Caco-2 (cell line): ENCODE measurements at places on chromosomes 7 and 10. TPM values are rescaled to one million over a fixed set of nuclear protein-coding genes. Genes with fewer than 3 reads are reported as not detected.

DNA sequence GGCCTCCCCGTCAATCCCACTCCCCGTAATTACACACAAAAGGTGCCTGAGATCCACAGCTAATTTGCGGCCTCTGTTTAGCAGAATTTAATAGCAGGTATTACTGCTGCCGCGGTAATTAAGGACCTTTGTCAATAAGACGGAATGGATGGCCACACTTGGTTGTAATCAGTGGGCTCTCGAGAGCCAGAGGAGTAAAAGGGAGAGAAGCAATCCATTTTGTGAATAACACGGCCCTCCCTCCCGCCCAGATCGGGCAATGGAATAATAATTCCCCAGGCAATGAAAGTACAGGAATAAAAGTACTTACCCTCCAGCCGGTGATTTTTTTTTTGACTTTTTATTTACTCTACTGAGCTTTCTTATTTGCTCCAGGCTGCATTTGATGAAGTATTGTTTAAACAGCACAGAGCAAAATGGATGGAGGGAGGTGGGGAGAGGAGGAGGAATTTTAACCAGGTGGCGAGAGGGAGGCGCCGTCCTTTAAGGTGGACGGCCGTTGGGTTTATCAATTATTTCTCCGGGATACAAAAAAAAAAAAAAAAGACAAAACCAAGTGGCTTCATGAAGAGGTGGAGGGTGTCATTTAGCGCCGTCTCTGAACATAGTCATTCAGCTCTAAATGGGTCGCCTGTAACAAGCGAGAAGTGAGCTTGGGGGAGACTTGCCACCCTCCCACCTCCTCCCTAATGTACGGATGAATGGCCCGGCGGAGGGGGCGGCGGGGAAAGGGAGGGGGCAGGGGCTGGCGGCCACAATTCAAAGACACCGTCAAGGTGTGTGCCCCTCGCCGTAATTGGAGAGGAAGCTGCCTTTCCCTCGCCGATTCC lies 120.3 kb downstream of the BUB3 start:
- no peak for DNase-seq

- DNase-seq: no peak
Measured at GRCh38 chr10:61136139-61136538, 192.2 kb upstream of the RHOBTB1 start.

GRCh38 chr7:28509251-28510025 lies 97.1 kb downstream of the CREB5 start:
- DNase-seq: no peak

DNA sequence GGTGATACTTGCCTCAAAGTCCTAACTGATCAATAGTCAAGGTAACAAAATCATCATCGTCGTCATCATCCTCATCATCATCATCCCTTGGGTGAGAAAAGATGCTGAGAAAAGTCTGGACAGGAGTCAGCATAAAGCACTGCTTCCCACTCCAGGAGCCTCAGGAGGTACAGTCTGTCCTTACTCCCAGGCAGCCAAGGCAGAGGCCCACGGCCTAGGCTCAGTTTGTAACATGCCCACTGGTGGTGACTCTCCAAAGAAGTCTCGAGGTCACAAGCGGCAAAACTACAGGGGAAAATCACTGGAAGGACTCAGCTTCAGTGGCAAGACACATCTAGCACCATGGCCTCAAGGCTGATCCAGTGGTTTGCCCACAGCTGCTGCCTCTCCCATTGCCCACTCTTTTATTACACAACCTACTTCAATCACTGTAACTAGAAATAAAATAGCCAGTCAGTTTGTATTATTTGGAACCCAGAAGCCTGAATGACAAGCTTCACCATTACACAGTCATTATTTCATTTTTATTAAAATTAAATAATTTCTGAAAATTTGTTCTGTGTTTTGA lies 150.4 kb downstream of the SRPK2 start:
- DNase-seq: no peak

The ADAM22 gene
- 10.1 and 15.7 TPM in 2 replicates for total RNA-seq

DNA sequence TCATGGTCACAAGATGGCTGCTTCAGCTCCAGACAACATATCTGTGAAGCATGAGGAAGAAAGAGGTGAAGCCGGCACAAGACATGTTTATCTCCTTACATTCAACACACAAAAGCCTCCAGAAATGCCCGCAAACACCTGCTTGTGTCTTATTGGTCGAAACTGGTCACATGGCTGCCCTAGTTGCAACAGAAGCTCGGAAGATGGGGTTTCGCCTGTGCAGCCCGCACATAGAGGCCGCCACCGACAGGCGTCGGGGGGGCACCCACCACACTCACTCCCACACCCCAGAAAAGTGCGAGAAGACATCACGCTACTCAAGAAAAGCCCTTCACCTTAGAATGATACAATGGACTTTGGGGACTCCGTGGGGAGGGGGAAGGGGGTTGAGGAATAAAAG lies 63.0 kb upstream of the MGMT start:
- no peak for DNase-seq

The GSAP gene
- 25.7 and 27.1 TPM in 2 replicates for total RNA-seq

The COL26A1 gene
- total RNA-seq: 19.1 and 23.3 TPM in 2 replicates

DNA sequence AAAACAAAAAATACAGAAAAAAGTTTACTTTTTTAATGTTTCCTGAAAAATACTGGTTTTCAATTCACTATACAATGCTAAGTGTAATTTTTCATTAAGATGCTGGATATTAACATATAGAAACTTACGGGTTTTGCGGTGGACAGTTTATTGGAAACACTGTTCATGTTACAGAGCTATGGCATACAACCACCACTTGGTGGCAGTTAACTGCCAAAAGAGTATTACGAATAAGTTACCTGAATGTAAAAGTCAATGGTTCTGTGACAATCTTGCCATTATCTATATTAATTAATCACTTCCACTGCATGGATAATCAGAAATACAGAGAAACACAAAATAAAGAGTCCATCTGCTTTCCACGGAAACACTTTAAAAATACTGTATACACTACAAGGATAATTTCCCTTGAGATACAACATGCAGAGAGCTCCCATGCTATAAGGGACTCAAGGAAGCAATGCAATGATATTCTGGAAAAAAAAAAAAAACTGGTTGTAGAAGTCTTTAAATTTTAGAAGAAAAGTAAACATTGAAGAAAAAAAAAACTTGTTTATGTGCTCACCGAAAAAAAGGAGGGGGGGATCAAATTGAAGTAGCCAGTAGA lies 97.0 kb downstream of the TPK1 start:
- DNase-seq: peak; percentile 32

- no peak for DNase-seq
Measured at GRCh38 chr7:94913391-94913790, 6.0 kb downstream of the PPP1R9A start.

DNA sequence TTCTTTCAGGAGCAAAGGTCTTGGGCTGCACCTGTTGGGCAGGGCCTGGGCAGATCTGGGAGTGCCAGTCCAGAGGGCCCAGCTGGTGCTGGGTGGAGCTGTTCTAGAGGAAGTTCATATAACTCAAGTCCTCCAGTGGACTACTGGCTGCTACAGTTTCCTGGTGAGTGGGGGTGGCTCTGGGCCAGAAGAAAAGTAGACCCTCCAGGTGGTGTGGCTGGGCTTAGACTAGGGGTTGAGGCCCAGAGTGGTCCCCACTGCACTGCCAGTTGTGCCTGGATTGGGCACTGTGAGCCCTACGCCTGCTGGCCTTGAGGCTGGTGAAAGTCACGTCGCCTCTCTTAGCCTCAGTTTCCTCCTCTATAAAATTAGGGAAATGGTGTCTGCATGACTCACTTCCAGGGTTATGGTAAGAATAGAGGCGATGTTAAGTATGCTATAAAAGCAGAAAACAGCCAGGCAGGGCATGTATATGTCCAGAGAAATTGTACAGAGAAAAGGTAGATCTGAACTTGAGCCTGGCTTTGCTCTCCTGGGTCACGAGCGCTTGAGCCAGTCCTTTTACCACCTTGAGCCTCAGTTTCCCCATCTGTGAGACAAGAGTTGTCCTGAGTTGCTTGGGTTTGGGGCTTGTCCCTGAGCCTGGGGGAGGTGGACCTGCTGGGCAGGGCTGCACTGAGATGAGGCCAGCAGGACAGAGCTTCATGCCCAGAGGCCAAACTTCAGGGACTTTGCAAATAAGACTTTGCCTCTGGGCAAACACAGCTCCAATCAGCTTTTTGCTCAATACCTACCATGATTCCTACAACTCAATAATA lies 3.8 kb upstream of the CLDN3 start:
- DNase-seq: no peak

DNA sequence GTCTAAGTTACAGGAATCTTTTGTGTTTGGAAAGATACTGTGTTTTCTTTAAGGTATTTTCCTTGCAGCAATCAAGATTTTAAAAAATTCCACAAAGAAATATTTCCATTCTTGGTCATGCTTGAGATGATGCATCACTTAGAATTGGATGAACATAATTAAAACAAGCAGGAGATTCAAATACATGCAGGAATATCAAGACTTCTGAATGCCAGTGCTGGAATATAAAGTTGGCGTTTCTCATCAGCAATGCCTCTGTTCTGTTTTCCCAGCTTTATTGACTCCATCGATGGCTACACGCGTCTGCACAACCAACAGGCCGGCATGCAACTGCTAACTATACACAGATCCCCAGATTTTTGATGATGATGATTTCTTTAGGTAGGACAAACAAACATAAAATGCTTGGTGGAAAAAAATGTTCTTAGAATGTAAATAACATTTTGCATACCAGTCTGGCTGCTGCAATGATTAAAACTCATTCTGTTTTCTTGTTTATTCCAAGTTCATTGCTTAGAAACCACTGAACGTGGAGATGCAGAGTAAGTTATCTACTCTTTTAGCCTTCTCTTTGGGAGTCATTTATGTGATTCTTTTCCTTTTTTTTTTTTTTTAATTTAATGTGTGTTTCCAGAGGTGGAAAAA lies 91.3 kb upstream of the FAM171A1 start:
- DNase-seq: no peak
